WTC11 (cell line): ENCODE measurements at places on chromosomes 5 and 9. TPM values are rescaled to one million over a fixed set of nuclear protein-coding genes. Genes with fewer than 3 reads are reported as not detected.

DNA sequence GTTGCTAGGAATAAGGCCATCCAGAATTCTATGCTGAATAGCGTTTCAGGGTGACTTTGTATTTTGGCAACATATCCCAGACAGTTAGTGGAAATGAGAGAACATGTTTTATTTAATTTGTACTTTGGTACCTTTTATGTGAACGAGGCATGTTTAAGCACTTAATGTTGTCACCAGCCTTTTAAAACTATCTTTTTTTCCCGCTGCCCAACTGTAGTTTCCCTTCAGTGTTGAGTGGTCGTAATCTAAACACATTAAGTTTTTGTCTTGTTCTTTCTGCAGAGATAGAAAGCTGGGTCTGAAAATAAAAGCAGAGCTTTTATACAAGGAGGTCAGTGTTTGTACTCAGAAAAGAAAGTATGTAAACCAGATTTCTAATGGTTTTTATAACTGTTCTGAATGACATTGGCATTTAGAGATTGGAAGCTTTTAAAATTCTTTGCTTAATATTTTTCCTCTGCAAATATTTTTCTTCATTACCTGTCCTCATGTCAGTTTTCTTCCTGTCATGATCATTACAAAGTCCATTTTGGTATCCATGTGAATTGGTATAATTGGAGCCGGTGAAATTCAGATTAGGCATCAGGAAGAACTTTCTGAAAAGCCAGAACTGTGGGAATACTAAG is 100.7 kb downstream of the ARHGEF28 start:
- no peak overlapping the region for H3K27ac ChIP-seq
- no peak overlapping the region for H3K4me3 ChIP-seq
- H3K27me3 ChIP-seq = no peaks in the 10 kb centered on the region
- no peak for DNase-seq
- H3K4me1 ChIP-seq = no peaks in the 10 kb centered on the region

- H3K4me1 ChIP-seq = peaks cover 40% of the 10 kb centered on the region
- no peaks in the 10 kb centered on the region for H3K36me3 ChIP-seq
- no peak for DNase-seq
- H3K4me3 ChIP-seq = no peak overlapping the region
- H3K27me3 ChIP-seq = no peaks in the 10 kb centered on the region
Measured at GRCh38 chr9:136011376-136011702, 50.2 kb upstream of the UBAC1 start.

GRCh38 chr9:70079417-70080037 is 35.9 kb downstream of the MAMDC2 start:
- no peak overlapping the region for H3K4me3 ChIP-seq
- no peak overlapping the region for H3K27ac ChIP-seq
- no peak for DNase-seq
- H3K36me3 ChIP-seq = no peaks in the 10 kb centered on the region
- peaks cover 32% of the 10 kb centered on the region for H3K4me1 ChIP-seq

- H3K4me1 ChIP-seq = no peaks in the 10 kb centered on the region
- H3K4me3 ChIP-seq = no peak overlapping the region
- no peaks in the 10 kb centered on the region for H3K27me3 ChIP-seq
- H3K27ac ChIP-seq = no peak overlapping the region
- no peaks in the 10 kb centered on the region for H3K36me3 ChIP-seq
Measured at GRCh38 chr5:128920345-128921215, 44.7 kb upstream of the SLC27A6 start.

The VCAN gene
- 275 to 286 TPM (median 276 TPM) in 3 replicates for total RNA-seq

The PCDHB13 gene
- 2.2 to 2.9 TPM (median 2.6 TPM) in 3 replicates for total RNA-seq

GRCh38 chr5:145903867-145904266 is 31.1 kb upstream of the GRXCR2 start:
- H3K36me3 ChIP-seq = 0 out of 2 replicates have a peak, but pooled peaks cover 3% of the 10 kb centered on the region
- H3K27ac ChIP-seq = no peak overlapping the region
- no peak overlapping the region for H3K4me3 ChIP-seq
- peaks cover 2% of the 10 kb centered on the region; the same call in 1 of the 2 replicates for H3K27me3 ChIP-seq
- DNase-seq = no peak
- peaks cover 7% of the 10 kb centered on the region for H3K4me1 ChIP-seq

The OCLN gene
- total RNA-seq = 58.3 to 73.2 TPM (median 70.6 TPM) in 3 replicates

The OLFM1 gene
- total RNA-seq = 31.8 to 37.6 TPM (median 31.9 TPM) in 3 replicates

GRCh38 chr9:114677418-114677817 is 4.6 kb downstream of the TEX48 start:
- peaks cover 13% of the 10 kb centered on the region for H3K27me3 ChIP-seq
- no peak overlapping the region for H3K4me3 ChIP-seq
- no peak for DNase-seq
- peaks cover 6% of the 10 kb centered on the region; the same call in 1 of the 2 replicates for H3K4me1 ChIP-seq

The BTNL8 gene
- total RNA-seq = 0.48 to 0.96 TPM (median 0.85 TPM) in 3 replicates

- H3K27ac ChIP-seq = no peak overlapping the region
- H3K36me3 ChIP-seq = no peaks in the 10 kb centered on the region
- no peaks in the 10 kb centered on the region; the same call in 1 of the 2 replicates for H3K27me3 ChIP-seq
- no peak overlapping the region for H3K4me3 ChIP-seq
- H3K4me1 ChIP-seq = peaks cover 24% of the 10 kb centered on the region
Measured at GRCh38 chr9:119941091-119941490, 571.9 kb upstream of the BRINP1 start.

The PCDHB2 gene
- 22.9 to 26.2 TPM (median 23.1 TPM) in 3 replicates for total RNA-seq

- no peak overlapping the region for H3K27ac ChIP-seq
- no peaks in the 10 kb centered on the region; the same call in 1 of the 2 replicates for H3K27me3 ChIP-seq
- H3K4me3 ChIP-seq = no peak overlapping the region
- DNase-seq = no peak
- peaks cover 62% of the 10 kb centered on the region for H3K36me3 ChIP-seq
Measured at GRCh38 chr9:36679710-36680109, 107.0 kb downstream of the MELK start.

DNA sequence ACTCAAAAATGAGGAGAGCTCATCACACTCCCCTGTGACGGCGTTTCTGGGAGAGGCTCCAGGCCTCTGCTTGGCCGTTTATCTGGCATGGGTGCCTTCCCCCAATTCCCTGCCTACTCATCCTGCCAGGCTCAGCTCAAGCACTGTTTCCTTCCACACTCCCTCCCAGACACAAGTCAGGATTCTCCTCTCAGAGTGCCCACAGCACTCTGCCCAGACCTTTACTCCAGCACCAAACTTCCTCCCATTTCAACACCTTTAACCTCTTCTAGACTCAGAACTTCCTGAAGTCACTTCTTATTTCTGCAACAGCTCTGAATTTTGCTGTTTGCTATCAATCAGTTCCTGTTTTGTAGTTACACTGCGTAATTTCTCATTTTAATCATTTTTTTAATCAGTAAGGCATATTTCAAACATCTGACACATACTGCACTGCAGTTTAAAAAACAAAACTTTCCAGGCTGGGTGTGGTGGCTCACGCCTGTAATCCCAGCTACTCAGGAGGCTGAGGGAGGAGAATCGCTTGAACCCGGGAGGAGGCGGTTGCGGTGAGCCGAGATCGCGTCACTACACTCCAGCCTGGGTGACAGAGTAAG is 16.0 kb downstream of the TRMO start:
- H3K36me3 ChIP-seq = peaks cover 3% of the 10 kb centered on the region; the same call in 1 of the 2 replicates
- H3K27me3 ChIP-seq = no peaks in the 10 kb centered on the region
- H3K4me1 ChIP-seq = no peaks in the 10 kb centered on the region
- no peak overlapping the region for H3K27ac ChIP-seq
- no peak for DNase-seq
- no peak overlapping the region for H3K4me3 ChIP-seq

DNA sequence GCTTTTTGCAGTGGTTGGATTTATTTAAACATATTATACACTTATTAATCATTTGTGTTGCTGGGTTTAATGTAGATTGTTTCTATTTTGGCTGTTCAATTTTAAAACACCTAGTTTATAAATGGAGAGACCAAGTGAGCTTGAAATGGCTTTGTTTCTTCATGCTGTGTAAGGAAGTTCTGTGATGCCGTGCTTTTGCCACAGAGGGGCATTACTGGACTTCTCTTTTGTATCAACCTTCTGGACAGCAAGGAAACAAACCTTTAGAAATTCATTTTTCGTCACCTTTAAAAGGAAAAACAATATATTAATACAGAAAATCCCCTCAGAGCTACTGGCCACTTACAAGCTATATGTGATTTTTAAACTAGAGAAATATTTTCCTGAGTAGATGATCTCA is 81.9 kb downstream of the DMRTA1 start:
- no peaks in the 10 kb centered on the region for H3K27me3 ChIP-seq
- H3K4me3 ChIP-seq = no peak overlapping the region
- H3K36me3 ChIP-seq = no peaks in the 10 kb centered on the region
- DNase-seq = no peak

DNA sequence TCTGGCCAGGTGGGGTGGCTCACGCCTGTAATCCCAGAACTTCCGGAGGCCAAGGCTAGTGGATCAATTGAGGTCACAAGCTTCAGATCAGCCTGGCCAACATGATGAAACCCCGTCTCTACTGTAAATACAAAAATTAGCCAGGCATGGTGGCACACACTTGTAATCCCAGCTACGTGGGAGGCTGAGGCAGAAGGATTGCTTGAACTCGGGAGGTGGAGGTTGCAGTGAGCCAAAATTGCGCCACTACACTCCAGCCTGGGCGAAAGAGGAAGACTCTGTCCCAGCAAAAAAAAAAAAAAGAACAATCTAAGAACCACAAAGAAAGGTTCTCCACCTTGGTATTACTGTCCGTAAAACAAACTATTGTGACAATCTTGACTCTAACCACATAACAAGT is 9.7 kb downstream of the MYO10 start:
- H3K4me1 ChIP-seq = peaks cover 15% of the 10 kb centered on the region
- no peak overlapping the region for H3K27ac ChIP-seq
- no peak for DNase-seq

The TAF11L10 gene
- total RNA-seq = not detected in 3 replicates

DNA sequence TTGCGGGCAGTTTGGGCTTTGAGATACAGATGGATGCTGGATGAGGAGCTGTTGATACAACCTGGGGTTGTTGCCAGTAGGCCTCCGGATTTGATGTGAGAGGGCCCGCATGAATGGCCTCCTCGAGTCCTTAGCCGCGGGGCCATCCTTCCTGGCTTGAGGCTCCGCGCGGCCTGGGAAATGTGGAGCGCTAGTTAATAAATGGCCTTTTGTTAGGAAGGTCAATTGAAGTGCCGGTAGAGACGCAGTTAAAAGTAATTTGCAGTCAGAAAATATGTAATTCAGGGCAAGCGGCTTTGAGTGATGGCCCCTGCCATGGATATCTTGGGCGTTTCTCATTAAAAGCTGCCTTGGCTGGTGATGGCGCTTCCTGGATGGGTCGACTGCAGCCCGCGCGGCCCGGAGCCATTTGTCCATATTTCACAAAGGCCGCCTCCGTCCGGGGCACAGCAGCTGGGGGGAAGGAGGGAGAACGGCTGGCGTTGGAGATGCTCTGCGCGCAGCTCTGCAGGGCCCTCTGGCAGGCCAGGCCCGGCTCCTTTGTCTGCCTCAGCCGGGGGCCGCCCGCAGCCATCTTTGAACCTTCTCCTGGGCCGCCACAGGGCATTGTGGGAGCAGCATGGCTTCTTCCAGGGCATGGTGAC is 11.2 kb downstream of the MVB12B start:
- no peaks in the 10 kb centered on the region for H3K27me3 ChIP-seq
- H3K27ac ChIP-seq = no peak overlapping the region
- peaks cover 39% of the 10 kb centered on the region for H3K4me1 ChIP-seq
- DNase-seq = no peak
- H3K4me3 ChIP-seq = no peak overlapping the region
- H3K36me3 ChIP-seq = 0 out of 2 replicates have a peak, but pooled peaks cover 2% of the 10 kb centered on the region

The OTP gene
- not detected in 3 replicates for total RNA-seq

The SHB gene
- 9.5 to 12.2 TPM (median 10.6 TPM) in 3 replicates for total RNA-seq

DNA sequence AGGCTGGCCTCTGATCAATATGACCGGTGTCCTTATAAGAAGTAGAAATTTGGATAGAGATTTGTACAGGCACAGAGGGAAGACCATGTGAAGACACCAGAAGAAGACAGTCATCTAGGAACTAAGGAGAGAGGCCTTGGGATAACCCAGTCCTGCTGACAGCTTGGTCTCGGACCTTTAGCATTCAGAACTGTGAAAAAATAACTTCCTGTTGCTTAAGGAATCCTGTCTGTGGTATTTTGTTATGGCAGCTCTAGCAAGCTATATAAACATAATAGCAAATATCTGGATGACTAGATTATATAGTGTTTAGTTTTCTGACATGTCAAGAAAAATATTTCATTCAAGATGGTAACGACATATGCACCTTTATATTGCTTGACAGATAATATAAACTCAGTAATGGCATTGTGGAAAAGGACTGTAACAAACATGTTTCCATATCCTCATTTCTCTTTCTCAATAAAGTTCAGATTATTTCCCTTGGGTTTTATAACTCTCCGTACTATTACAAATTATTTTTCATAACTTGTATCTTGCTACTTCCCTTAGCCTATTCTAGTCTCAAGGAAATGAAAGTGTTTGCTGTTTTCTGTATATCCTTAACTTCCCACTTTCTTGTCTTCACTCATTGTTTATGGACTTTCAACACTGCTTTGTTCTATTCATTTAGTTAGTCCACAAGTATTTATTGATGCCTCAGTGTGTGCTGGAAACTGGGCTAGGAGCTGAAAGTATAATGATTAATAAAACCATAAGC is 62.4 kb downstream of the KIAA1958 start:
- peaks cover 10% of the 10 kb centered on the region for H3K36me3 ChIP-seq
- H3K27ac ChIP-seq = no peak overlapping the region; the same call in 1 of the 2 replicates
- H3K27me3 ChIP-seq = no peaks in the 10 kb centered on the region
- peaks cover 85% of the 10 kb centered on the region for H3K4me1 ChIP-seq

GRCh38 chr5:88675708-88676636 is 207.0 kb downstream of the MEF2C start:
- H3K27me3 ChIP-seq = peaks cover 98% of the 10 kb centered on the region
- no peaks in the 10 kb centered on the region for H3K36me3 ChIP-seq
- H3K4me1 ChIP-seq = peaks cover 66% of the 10 kb centered on the region
- peak overlapping the region; percentile 76 for H3K4me3 ChIP-seq
- peak overlapping the region; percentile 81 for H3K27ac ChIP-seq
- peak; percentile 83 for DNase-seq

DNA sequence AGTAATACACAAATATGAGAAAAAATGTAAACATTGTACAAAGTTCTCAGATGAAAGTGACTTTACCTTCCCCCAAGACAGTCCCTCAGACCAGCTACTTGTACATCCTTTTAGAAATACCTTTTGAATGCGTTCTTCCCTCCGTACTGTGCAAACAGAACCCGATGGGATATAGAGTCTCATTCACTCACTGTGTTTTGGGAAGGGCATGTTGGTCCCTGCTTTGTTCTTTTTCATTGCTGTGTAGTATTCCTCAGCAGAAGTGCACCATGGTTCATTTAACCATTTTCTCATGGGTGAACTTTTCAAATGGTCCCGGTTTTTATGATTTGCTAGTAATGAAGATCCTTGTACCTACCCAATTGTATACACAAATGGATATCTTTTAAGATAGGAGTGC is 94.4 kb downstream of the ANKRD33B start:
- H3K27ac ChIP-seq = no peak overlapping the region
- no peaks in the 10 kb centered on the region for H3K27me3 ChIP-seq
- no peak overlapping the region for H3K4me3 ChIP-seq
- H3K36me3 ChIP-seq = no peaks in the 10 kb centered on the region
- H3K4me1 ChIP-seq = peaks cover 18% of the 10 kb centered on the region
- DNase-seq = no peak

- DNase-seq = no peak
- H3K27me3 ChIP-seq = no peaks in the 10 kb centered on the region
- no peak overlapping the region for H3K4me3 ChIP-seq
- H3K4me1 ChIP-seq = peaks cover 5% of the 10 kb centered on the region
- no peaks in the 10 kb centered on the region for H3K36me3 ChIP-seq
Measured at GRCh38 chr5:169934990-169935389, 45.3 kb downstream of the INSYN2B start.

- peaks cover 3% of the 10 kb centered on the region; the same call in 1 of the 2 replicates for H3K27me3 ChIP-seq
- no peak overlapping the region for H3K4me3 ChIP-seq
- peaks cover 4% of the 10 kb centered on the region; the same call in 1 of the 2 replicates for H3K4me1 ChIP-seq
- H3K36me3 ChIP-seq = no peaks in the 10 kb centered on the region
Measured at GRCh38 chr9:132986114-132986513, 7.6 kb downstream of the GFI1B start.

- no peak overlapping the region for H3K27ac ChIP-seq
- peaks cover 11% of the 10 kb centered on the region; the same call in 1 of the 2 replicates for H3K27me3 ChIP-seq
Measured at GRCh38 chr5:175711472-175712312, 53.8 kb downstream of the HRH2 start.
